ENCODE measurements at places on chromosomes 7 and 10. TPM values are rescaled to one million over a fixed set of nuclear protein-coding genes. Genes with fewer than 3 reads are reported as not detected.

Gene ETV1
- total RNA-seq = 15.8 TPM

Gene NAT16
- not detected for total RNA-seq

Gene NYAP1
- total RNA-seq = 1.6 TPM

Gene PHKG1
- 52.4 TPM for total RNA-seq

Gene BTBD16
- 0.27 TPM for total RNA-seq

Gene CALML3
- total RNA-seq = not detected

- DNase-seq = no peak
Measured at GRCh38 chr10:103111918-103112877, 80.9 kb downstream of the NT5C2 start.

GRCh38 chr10:24966962-24967481 lies 14.6 kb upstream of the PRTFDC1 start:
- no peak for DNase-seq

- peak; percentile 38 for DNase-seq
Measured at GRCh38 chr7:33757563-33758165, 147.7 kb upstream of the BMPER start.

DNA sequence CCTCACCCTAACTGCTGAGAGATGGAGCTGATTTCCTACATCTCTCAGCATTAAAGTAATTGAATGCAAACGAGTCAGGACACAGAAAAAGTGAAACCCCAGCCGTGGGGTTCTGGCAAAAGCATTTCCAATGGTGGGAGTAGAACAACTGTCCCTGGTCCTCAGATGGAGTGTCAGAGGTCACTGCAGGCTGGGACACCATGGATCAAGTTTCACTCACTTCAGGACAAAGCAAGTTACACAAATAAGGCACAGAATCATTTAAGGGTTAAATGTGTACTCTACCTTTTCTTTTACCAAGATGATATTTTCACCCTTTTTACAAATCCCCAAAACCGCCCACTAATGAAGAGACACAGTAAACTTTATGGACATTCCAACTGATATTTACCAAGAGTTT lies 607.8 kb downstream of the PARD3 start:
- DNase-seq = no peak

DNA sequence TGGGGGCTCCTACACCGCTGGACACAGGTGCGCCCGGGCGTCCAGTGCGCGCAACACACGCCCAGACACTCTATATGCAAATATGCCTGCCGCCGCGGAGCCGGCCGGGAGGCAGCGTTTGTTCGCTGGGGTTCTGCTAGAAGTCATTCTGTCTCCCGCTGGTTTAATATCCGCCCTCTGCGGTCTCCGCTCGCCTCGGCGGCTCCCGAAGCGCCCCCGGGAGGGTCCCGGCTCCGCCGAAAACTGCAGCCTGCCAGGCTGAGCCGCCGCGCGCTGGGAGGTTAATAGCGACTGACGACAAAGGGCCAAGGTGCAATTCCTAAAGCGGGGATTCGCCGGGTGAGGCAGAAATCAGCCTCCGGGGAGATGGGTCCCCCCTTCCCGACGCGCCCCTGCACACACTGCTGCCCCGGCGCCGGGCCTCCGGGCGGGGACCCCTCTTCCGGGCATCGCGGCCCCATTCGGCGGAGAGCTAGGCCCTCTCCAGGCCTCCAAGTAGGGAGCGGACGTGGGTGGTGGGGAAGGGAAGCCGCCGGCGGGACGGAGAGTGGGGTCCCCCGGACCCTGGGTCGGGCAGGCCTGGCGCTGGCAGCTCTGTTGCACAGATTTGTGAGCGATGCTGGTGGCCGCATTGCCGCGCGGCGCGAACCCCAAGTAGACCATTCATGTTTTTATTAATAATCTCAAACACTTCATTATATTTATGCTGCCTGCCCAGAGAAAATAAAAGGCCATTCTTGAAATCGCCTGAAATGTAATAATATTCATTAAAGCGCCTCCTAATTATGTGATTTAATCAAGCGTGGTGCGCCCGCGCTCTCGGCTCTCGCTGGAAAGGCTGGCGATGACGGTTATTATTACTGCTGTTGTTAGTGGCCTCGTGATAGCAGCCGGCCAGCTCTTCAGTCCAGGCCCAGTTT lies 9.1 kb downstream of the EN2 start:
- no peak for DNase-seq

DNA sequence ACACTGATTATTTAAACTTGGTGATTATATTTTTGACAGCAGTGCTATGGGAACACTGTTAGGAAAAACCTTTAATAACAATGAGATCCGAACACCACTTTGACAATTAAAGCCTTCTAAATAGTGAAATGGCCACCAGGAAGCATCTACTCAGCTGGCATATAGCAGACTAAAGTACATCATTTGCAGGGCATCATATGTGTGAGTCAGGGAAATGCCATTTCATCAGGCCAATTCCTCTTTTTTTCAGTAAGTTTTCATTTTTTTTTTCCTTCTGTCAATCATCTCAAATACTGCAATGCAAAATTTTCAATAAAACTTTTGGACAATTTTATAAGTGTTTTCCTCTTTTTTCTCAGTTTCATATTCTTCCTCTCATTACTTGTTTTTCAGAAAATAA lies 521.4 kb upstream of the SEMA3D start:
- no peak for DNase-seq

DNA sequence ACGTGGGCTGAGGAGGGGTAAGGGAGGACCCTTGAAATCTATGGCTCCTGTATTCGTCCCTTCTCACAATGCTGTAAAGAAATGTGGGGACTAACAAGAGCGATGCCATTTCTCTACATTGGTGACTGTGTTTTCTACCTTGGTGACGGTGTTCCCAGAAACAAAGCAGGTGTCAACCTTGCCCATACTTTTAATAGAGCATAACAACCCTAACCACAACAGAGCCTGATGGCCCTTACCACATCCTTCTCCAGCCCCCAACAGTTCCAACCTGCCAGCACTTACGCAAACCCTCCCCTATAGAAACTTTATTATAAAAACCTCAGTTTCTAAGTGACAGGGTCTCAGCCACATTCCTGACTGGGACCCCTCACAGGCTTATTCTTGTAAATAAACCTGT lies 28.2 kb upstream of the ADCYAP1R1 start:
- DNase-seq = no peak

DNA sequence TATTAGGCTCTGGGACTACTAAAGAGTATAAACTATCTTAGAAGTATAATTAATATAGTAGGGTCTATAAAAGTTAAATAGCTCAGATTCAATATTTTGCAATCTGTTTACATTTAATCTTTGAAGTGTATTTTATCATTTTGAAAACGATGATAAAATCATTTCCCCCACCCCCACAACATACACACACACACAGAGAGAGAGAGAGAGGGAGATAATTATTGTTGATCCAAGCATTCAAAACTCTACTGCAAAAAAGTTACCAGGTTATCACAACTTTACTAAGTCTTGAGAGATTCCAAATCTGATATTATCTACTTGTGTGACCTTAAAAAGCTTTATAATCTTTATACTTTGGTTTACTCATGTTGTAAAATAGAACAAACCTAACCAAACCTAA lies 14.0 kb downstream of the ZNF800 start:
- no peak for DNase-seq

DNA sequence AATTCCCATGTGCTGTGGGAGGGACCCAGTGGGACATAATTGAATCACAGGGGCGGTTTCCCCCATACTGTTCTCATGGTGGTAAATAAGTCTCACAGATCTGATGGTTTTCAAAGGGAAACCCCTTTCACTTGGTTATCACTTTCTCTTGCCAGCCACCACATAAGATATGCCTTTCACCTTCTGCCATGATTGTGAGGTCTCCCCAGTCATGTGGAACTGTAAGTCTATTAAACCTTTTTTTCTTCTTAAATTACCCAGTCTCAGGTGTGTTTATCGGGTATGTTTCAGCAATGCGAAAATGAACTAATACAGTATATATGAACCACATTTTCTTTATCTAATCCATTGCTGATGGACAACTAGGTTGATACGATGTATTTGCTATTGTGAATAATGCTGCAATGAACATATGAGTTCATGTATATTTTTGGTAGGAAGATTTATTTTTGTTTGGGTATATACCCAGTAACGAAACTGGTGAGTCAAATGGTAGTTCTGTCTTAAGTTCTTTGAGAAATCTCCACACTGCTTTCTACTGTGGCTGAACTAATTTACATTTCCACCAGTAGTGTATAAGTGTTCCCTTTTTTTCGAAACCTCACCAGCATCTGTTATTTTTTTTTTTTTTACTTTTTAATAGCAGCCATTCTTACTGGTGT lies 70.0 kb upstream of the HGF start:
- no peak for DNase-seq

- no peak for DNase-seq
Measured at GRCh38 chr7:132603220-132603833, 27.1 kb upstream of the PLXNA4 start.

- DNase-seq = no peak
Measured at GRCh38 chr7:121936951-121937623, 64.1 kb downstream of the PTPRZ1 start.

DNA sequence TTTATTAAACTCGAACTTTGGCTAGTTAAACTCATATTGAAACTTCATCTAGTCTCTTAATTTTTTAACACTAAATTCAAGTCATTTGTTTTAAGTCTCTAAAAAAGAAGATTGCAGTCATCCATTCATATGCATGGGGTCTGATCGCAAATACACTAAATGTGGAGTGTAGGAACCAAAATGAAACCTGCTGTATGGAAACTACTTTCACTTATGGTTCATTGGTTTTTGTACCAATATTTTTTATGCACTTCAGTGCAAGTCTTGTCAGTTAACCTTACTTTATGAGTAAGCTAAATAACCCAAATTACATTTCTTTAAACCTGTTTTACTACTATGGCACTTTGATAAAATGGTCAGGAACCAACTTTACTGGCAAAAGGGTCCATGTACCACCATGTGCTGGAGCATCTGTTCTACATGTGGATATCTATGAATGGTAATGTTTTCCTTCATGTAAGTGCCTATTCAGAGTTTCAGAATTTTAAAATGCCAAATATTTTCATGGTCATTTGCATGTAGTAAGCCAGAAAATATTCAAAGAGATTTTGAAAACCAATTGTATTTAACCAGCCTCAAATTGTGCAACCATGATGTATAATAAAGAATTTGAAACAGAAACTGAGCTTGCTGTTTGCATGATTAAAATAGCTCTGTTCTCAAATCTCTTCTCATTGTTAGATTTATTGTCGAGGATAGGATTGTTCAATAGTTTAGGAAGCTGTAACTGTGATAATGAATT lies 7.6 kb upstream of the SUPV3L1 start:
- no peak for DNase-seq

- no peak for DNase-seq
Measured at GRCh38 chr10:2077231-2077630, 339.9 kb upstream of the ADARB2 start.

- DNase-seq = no peak
Measured at GRCh38 chr10:118732245-118733165, 22.3 kb downstream of the CACUL1 start.

DNA sequence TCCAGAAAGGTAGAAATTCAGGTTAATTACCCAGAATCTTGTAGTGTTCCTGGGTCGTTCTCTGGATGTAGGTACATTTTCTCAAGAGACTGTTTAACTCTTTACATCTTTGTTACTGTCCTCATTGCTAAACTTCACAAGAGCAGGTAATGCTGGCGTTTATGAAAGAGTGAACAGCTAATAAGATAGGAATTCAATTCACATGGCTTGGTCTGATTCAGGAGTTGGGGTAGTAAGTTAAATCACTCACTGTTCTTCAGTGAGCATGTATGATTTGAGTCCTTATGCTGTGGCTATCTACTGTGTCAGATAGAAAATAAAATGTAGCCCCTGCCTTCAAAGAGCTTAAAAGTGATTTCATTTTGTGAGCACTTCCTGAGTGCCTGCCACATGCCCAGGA lies 480.0 kb downstream of the LRMDA start:
- no peak for DNase-seq

GRCh38 chr7:2758673-2759616 lies 70.9 kb downstream of the AMZ1 start:
- DNase-seq = no peak

DNA sequence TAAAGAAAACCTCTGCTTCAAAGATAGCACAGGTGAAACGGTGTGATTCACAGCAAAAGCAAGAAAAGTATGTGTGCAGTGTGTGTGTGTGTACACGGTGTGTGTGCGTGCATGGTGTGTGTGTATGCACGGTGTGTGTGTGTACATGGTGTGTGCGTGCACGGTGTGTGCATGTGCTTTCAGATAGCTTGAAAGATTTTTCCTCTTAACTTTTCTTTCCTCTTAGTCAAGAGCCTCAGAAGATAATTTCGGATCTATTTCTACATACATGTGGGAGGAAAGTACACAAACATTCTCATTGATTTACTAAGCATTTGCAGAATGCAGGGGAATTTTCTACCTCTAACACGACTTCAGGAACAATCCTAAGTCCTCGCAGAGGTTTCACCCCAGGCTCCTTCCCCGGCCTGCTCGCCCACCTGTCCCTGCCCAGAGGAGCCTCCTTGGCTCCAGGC lies 2.9 kb downstream of the FGFR2 start:
- no peak for DNase-seq

- peak; percentile 41 for DNase-seq
Measured at GRCh38 chr7:37601321-37601720, 82.2 kb upstream of the GPR141 start.

DNA sequence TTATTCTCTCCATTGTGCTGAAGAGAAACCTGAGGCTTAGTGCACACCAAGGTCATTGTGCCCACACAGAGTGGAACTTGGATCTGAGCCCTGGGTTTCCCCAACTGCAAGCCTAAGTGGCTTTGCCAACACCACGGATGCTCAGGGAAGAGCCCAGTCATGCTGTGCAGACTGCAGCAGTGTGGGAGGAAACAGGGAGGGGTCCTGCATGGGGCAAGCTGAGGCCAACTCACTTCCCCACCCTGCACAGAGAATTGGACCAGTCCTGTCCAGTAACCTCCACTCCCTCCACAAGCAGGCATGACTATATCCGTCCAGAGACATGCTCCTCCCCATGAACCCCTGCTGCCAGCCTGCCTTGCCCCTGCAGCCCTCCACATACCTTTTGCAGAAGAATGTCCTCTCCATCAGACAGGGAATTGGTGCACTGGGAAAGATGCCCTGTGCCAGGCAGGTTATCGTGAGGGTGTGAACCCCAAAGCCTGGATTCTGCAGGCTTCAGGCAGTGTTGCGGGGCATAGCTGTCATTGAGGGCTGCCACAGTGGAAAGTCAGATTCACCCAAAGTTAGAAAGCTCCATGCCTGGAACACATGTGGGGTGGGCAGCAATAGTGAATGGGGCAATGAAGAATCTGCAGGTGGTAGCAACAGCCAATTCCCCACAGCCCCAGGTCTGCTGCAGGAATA lies 44.9 kb downstream of the DRGX start:
- no peak for DNase-seq
